ENCODE measurements at places on chromosomes 3 and 15. TPM values are rescaled to one million over a fixed set of nuclear protein-coding genes. Genes with fewer than 3 reads are reported as not detected.

The PATL2 gene
- total RNA-seq: 1.3 TPM

The LEKR1 gene
- 3.4 TPM for total RNA-seq

The TATDN2 gene
- 40.6 TPM for total RNA-seq

The COL6A6 gene
- total RNA-seq: 13.3 TPM

The TMC3 gene
- total RNA-seq: 0.05 TPM

The GPR62 gene
- 0.36 TPM for total RNA-seq
